ENCODE measurements at places on chromosomes 3 and 15.

- DNase-seq, result no peak
These were observed 95.2 kb upstream of the IQSEC1 start for GRCh38 chr3:13168391-13168790.

DNA sequence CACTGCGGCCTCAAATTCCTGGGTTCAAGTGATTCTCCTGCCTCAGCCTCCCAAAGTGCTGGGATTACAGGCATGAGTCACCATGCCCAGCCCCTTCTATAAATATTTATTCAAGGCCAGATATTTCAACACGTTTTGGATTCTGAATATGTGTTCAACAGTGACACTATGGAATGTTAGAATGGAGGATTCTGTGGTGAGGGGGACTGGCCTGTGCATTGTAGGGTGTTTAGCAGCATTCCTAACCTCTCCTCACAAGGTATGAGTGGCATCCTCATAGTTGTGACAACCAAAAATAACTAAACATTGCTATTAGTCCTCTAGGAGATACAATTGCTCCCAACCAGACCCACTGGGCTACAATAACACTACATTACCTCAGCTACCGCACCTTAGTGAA is 104.0 kb upstream of the ATP10A start:
- DNase-seq, result no peak

- DNase-seq, result no peak
These were observed 105.0 kb downstream of the SSR3 start for GRCh38 chr3:156449710-156450574.

- DNase-seq, result no peak
These were observed 64.0 kb upstream of the CDAN1 start for GRCh38 chr15:42800731-42801474.

- DNase-seq, result no peak
These were observed 2.9 kb downstream of the SOX14 start for GRCh38 chr3:137766876-137767537.

- no peak for DNase-seq
These were observed 5.9 kb downstream of the ARHGEF3 start for GRCh38 chr3:56795829-56796185.

GRCh38 chr3:158403013-158403412 is 168.0 kb upstream of the MLF1 start:
- no peak for DNase-seq

- DNase-seq, result no peak
These were observed 38.7 kb downstream of the FMN1 start for GRCh38 chr15:33155691-33156420.

GRCh38 chr15:56781666-56782065 is 48.4 kb upstream of the ZNF280D start:
- no peak for DNase-seq

- DNase-seq, result no peak
These were observed 32.0 kb downstream of the FOXL2 start for GRCh38 chr3:138914870-138915502.

DNA sequence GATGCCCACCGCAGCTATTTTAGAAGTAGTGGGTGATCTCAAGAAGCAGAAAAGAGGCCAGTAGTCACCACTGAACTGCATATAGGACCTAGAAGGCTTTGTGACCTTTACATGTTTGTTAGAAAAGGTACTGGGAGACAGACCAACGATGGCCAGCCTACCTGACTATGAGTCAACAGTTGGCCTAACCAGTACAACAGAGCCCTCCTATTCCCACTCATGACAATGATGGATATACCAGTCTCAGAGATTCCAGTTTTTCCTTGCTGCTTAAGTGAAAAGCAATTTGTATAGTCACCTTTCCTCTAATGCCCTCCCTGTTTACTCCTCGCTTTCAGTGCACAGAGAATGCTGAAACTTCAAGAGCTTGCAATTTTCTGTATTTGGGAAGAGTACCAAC is 86.6 kb upstream of the PPIB start:
- DNase-seq, result no peak

GRCh38 chr15:58221591-58222241 is 83.5 kb downstream of the AQP9 start:
- DNase-seq, result no peak

- no peak for DNase-seq
These were observed 258.2 kb downstream of the SOX2 start for GRCh38 chr3:181969925-181970324.

DNA sequence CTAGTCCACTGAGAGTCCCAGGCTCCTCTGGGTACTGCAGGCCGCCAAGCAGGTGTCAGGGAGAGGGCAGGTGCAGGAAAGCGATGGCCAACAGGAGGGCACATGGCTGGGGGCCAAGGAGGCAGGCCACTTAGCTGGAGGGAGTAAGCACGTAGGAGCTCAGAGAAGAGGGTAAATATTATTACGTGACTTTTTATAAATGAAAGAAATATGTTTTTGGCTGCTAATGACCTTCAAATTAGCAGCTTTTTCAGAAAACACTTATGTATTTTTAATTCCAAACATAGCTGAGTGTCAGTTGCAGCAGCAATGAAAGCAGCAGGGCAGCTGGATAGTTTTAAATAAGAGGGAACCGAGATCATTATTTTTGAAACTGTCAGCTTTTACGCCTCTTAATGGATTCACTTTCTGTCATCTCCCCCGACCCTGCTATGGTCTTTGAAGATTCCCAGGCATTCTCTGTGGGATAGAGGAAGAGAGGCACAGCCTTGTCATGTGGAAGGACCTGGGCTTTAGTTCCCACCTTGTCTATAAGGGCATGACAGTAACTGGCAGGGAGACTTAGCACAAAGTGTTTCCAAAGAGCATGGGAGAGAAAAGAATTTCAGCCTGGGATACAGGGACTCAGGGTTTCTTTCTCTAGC is 477.1 kb downstream of the EPHB1 start:
- DNase-seq, result no peak

DNA sequence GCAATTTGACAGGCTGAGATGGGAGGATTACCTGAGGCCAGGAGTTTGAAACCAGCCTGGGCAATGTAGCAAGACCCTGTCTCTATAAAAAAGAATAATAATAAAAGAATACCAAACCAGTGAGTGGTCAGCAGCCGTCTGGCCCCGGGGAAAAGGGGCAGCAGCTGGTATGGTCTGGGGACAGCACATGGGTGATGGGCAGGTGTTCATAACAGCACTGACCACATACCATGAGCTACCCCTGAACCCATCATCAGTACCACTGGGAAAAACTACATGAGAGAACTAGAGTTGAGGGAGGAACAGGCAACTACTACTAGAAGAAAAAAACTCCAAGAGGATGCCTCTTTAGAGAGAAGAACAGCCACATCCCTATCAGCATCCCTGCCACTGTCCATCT is 40.7 kb downstream of the ARHGEF3 start:
- DNase-seq, result no peak

DNA sequence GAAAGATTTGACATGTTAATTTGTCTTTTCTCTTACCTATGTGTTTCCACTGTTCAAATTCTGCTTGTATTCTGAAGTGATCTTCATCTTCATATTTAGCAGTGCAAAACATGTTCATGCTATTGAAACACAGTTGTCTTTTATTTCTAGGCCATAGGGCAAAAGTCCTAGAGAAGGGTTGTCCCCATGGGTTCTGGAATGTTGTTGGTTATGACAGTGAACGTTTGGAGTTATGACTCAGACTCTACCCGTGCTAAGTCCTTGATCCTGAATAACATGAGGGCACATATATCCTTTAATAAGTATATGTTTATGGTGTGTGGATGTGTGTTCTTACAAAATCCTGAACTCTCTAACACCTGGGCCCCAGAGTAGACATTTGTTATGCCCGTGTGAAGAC is 23.0 kb upstream of the ARPP21 start:
- DNase-seq, result no peak

GRCh38 chr3:48472673-48472922 is 26.1 kb downstream of the ATRIP start:
- no peak for DNase-seq

- no peak for DNase-seq
These were observed 86.0 kb downstream of the PLXNA1 start for GRCh38 chr3:127068871-127069270.

GRCh38 chr15:70172566-70173225 is 75.0 kb upstream of the TLE3 start:
- no peak for DNase-seq

- no peak for DNase-seq
These were observed 60.4 kb upstream of the COL6A6 start for GRCh38 chr3:130456540-130456939.

GRCh38 chr3:188417271-188417696 is 263.3 kb downstream of the LPP start:
- no peak for DNase-seq

DNA sequence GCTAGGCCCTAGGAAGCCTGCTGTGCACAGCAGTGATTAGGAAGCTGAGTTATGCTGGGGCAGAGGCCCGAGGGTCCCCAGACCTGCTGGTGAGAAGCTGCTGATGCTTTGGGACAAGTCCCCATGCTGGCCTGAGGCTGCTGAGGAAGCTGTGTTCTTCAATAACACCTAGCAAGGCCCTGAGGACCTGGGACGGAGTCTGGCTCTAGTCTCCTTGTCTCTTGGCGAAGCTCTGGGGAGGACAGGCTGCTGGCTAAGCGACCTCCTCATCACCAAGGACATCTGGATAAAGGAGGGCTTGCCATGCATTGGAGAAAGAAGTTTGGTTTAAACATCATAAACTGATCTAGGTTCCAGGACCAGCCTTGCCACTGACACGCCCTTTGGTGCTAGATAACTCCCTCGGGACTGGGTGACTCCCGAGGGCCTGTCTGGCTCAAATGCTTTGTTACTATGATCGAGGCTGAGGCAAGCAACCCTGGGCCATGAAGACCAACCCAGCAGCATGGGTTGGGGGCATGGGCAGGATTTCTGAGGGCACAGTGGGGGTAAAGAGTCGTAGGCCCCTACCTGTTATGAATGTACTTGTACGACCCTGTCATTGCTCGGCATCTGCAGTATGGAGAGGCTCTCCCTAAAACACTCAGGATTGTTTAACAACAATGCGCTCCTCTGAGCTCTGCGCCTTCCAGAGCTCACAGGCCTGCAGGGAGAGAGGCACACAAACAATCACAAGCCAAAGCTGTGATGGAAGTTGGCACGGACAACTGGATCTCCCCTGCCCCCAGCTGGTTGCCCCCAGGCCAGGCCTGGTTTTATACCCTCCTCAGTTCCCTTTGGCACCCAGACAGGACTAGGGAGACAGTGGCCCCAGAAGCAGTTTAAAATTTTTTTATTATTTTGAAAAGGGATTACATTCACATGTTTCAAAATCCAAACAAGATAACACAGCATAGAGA is 64.4 kb downstream of the LINGO1 start:
- no peak for DNase-seq

GRCh38 chr3:1908651-1909445 is 189.8 kb upstream of the CNTN4 start:
- DNase-seq, result no peak

DNA sequence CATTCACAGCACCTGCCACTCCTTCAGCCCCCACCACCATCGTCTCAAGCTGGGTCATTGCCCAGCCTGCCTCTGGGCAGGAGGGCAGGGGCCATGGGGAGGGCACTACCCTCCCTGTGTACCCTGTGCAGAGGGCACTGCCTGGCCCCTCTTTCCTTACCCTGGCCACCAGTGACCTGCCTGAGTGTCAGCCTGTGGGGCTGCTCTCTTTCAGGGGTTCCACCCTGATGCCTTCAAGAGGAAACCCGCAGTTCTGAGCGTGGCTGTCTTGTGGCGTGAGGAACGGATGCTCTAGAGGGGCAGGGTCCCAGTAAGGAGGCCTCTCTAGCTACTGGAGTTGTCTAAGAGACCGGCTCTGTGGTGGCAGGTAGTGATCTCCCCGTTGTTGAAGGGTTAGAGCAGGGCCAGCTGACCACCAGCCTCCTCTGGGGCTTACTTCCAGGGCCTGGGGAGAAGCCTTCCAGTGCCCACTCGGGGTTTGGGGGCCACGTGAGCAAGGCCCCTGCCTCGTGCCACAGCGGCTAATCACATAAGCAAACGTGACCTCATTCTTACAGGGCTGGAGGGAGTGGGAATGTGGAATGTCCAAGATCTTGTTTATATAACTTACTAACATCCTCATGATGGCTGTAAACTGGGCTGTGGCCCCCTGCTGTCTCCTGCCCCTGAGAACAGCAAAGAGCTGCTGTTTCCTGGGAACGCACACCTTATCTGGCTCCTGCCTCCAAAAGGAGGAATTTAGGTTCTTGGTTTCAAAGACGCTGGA is 31.4 kb upstream of the SEC13 start:
- no peak for DNase-seq

DNA sequence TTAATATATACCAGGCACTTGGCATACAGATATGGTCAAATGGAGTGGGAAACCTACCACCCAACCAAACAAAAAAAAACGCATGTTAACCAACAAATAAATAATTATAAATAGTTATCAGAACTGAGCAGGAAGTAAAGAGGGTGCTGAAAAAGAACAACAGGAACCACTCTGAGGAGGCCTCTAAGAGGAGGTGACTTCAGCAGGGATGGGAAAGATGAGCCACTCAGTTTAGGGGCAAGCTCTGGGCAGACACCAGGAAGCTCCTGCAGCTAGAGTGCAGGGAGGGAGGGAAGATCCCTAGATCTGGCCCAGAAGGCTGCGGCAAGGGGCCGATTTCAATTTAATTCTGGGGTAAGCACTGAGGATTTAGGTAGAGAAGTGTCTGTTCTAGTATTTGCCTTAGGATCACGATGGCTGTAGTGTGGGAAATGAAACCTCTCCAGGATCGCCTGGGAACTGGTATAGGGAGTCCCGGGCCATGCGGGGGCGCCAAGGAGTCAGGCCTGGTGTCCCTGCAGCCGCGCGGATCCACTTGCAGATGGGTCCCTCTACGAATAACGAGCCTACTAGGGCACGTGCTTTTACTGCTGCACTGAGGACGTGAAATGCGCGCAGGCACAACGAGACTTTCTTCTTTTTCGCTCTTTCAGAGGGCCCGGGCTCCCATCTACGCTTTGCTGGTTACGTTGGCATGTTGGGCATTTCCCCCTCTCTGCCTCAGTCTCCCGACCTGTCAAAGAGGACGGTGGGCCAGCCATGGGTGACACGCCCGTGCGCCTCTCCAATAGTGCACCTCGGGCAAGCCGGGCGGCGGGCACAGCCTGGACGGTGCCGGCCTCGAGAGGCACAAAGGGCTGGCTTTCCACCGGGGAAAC is 1.5 kb upstream of the LIMD1 start:
- DNase-seq, result peak; percentile 32

DNA sequence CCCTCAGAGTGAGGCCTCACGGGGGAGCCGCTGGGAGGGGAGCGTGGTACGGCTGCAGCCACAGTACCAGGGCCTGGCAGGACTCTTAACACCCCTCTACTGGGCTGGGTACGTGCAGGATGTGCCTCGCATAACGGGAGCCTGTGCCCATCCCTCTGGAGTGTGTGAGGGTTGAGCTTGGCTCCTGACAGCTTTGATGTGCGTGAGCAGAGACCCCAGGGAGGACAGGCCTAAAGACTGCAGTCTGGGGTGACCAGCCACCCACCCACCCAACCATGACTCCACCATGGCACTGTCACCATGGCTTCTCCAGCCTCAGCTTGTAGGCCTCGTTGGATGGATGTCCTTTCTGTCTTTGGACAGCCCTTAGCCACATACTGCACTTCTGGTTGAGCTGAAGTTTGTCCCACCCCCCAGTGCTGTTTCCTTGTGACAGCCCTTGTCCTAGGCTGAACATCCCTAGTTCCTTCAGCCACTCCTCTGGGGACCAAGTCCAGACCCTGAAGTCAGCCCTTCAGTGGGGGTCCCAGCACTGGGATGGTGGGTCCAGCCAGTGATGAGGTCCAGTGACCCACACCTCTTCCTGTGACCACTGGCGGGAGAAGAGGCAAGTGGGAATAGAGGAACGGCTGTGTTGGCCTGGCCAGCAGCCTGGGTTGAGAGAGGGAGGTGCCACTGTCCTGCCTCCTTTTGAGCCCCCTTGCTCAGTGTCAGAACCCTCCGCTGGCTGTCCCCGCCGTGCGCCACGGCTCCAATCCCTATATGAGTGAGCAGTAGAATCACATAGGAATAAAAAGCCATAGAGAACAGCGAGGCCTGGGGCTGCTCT is 6.1 kb downstream of the GLYCTK start:
- DNase-seq, result no peak
